ENCODE measurements at places on chromosomes 3 and 15.

DNA sequence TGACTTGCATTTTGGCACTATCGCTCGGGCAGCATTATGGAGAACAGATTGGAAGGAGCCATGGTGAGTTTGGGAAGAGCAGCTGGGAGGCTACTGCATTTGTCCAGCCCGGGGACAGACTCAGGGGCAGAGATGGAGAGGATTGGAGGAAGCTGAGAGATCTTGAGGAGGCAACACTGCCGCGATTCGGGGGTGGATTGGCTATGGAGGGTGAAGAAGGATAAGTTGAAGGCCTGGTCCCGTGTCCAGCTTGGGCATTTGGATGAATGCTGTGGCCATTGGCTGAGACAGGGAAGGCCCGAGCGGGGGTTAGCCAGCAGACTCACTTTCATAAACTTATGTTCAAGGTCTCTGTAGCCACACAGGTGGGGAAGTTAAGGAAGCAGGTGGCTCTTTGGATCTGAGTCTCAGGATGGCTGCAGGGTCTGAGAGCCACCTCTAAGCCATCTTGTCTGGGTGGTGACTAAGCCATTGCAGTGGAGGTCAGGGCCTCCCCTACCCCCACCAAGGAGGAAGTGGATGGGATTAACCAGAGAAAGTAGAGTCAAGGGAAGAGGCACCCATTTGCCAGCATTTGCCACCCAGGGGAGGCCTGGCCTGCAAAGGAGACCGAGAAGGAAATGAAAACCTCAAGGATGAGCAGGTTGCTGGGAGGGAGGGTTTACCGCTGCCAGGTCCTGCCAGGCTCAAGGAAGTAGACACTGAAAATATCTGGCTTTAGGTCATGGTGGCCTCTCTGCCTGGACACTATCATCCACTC is 144.0 kb upstream of the TLE3 start:
- no peak for DNase-seq

- no peak for DNase-seq
Measured at GRCh38 chr3:9130345-9131305, 118.8 kb downstream of the SRGAP3 start.

DNA sequence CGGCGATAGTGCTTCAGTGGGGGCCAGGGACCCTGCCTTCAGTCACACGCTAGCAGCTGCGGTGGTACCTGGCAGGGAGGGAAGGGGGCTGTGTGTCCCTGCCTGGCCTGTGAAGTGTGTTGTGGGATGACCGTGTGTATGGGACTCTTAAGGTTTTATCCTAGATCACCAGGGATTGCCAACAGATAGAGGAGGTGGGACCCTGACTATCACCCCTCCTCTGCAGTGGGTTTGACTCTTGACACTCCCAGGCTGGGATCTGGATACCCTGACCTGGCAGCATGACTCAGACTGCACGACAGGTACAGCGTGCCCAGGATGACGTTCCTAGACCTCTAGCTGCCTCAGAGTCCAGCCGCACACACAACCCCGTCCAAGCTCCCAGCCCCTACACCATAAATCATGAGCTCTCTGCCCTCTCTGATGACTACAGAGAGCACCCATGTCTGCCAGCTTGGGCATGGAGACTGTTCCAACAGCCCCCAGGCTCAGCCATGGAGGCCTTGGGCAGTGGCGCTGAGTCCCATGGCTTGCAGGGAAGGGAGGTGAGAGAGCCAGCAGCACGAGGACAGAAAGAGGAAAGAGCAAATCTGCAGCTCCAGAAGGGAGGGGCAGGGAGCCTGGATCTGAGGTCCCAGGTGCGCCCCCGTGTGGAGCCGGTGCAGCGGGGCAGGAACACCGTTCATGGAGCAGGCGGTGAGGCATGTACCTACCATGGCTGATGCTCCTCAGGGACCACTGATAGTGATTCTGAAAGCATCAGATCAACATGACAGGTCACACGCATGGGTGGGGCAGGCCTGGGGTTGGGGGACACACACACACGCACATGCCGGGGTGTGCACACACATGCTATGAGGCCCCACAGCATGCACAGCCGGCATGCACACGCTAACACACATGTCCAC is 71.0 kb downstream of the ADAMTS7 start:
- DNase-seq: peak; percentile 75

DNA sequence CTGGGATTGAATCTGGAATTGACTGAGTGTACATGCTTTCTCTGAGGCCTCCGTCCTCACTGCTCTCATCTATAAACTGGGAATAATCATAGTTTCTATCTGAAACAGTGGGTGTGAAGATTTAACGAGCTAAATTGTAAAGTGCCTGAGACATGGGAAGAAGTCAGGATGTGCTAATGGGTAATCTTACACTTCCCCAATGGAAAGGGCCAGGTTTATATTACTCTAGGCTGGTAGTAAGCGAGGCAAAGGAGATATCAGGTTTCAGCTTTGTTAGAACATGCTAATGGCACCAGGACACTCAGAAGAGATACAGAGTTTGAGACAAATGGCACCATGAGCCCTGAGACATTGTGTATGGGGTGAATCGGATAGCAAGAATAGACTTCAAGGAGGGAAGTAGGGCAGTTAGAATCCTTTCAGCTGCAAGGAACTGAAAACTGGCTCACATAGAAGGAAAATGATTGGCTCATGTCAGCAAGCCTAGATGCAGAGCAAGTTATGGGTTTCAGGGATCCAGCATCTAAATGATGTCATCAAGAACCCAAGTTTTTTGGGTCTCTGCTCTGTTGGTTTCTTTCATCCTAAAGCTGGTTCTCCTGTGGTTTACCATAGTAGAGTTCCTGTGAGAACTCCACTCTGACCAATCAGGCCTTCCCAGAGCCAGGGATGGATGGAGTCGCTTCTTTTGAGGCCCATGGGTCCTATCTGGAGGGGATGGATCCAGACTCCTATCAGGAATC is 21.8 kb downstream of the FLNB start:
- DNase-seq: no peak

- no peak for DNase-seq
Measured at GRCh38 chr3:43177085-43177484, 71.2 kb upstream of the POMGNT2 start.

- no peak for DNase-seq
Measured at GRCh38 chr15:75929799-75930565, 26.3 kb downstream of the FBXO22 start.

- no peak for DNase-seq
Measured at GRCh38 chr3:48467473-48468267, 21.1 kb downstream of the ATRIP start.

DNA sequence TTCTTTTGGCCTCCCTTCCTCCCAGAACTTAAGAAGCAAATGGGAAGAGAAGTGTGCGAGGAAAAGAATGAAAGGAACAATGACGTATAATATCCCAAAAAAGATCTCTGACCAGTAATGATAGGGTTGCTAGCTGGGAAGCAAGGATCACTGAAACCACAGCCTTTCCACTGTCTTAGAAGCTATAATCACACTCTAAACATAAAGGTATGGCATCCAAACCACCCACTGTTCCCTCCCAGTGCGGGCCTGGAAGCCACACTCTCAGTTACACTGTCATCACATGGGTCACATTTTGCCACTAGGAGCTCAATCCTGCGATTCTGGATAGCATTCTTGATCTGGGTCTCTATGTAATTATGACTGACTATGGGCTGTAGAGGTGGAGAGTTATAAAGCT is 131.6 kb upstream of the HACD2 start:
- DNase-seq: no peak

DNA sequence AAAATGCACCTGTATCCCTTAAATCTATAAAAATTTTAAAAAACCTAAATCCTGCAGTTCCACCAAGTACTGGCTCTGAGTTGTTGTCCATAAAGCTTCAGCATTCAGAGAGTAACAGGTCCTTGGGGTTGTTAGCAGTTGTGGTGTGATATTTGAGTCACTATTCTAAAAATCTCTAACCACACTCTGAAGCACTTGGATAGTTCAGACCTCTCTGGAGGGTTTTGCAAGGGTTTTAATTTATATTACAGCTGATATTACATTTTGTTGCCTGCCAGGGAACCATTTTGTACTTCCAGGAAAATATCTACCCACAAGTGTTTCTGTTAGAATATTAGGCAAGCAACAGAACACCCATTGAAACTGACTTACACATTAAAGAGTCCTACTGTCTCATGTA is 255.6 kb downstream of the TBL1XR1 start:
- no peak for DNase-seq

DNA sequence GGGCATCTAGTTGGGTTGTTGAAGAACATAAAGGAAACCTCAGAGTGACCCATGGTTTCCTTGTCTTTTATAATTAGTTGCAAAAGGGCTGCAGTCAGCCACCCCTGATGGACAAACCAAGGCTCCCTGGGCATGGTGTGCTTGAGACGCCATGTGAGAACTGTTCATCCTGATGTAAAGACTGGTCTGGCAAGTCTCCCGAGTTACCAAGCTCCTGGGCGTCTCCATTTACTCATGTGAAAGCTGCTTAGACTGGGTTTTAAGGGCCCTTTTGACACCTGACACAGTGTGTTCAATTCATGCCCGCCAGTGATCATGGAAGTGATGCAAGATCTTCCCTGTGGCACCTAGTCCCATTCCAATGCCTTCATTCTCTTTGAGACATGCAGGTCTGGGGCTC is 49.4 kb downstream of the GRK7 start:
- DNase-seq: no peak

DNA sequence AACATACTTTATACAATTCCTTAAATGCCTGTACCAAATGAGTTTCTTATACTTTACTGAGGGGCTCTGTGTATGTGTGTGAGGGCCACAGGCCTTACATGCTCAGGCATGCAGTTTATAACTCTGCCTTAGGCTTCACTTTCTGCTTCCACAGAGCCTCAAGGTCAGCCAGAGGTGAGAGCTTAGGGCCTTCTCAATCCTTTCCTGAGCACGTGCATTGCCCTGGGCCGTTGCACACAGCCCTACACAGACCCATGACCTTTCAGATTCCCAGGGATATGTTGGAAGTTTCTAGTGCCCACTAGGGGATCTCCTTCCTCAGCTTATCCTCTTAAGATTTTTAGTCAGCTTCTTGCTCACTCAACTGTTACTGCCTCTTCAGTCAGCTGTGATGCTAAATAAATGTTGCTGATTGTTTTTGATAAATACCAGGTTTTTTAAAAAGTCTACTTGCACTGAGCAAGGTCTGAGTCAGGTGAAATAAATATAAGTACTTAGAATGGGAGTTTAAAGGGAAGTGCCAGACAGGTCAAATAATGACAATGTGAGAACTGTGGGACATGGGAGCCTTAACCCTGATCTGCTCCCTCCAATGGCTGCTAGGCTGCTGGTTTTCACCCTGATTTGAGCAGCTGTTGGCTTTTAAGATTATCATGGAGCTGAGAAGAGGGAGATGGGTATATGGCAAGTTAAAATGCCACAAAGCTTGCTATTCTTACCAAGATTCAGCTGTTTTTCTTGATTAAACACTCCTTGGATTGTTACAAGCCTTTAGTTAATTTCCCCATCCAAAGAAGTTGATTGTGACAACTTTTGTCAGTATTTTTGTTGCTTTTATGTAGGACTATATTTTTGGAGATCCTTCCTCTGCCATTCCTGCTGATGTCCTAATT is 169.5 kb downstream of the PLD1 start:
- DNase-seq: no peak

DNA sequence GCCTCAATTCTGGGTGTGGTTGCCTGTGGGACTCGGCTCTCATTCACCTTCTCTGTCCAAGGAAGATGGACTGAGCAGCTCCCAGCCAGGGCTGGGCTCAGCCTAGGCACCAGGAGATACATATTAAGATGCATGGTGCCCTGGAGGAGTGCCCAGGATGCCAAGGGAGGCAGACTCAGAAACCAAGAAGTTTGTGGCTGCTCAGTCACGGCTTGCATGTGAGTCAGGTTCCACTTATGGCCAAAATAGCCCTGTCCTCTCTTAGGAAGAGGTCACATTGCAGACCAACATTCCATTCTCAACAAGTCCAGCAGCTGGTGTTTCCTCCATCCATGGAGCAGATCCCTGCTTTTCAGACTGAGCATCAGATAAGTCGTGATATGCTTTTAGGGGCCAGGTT is 21.8 kb downstream of the CDCP1 start:
- DNase-seq: no peak

DNA sequence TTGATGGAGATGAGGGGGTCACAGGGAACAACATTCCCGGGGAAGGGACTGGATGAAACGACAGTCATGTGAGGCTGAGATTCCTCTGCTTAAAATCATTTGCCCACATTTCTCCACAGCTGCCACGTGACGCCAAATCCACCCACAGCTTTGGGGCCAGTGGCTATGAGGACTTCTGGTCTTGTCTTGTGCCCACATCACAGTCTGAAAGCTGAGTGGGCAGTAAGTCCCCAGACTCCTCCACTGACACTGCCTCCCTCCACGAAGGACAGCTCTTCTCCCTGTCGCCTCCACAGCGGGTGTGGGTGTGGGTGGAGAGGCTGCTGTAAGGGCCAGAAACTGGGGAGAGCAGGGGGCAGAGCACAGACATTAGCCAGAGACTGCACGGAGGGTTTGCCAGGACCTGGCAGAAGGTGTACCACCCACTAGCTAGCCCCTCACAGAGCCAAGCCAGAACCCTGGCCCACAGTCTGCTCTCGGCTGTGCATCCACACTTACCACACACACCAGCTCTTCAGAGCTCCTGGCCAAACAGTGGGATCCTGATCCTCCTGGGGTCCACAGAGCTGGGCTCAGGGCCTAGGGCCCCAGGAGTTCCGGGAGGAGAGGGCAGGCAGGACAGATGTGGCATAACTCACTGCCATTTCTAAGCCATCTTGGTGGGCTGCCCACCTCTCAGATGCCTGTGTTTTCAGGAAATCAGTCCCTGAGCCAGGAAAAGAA is 24.2 kb downstream of the RAB6B start:
- DNase-seq: no peak
